ENCODE measurements at places on chromosomes 6 and 20. TPM values are rescaled to one million over a fixed set of nuclear protein-coding genes. Genes with fewer than 3 reads are reported as not detected.

PRDM13 gene
- 0.06 TPM for total RNA-seq

DNA sequence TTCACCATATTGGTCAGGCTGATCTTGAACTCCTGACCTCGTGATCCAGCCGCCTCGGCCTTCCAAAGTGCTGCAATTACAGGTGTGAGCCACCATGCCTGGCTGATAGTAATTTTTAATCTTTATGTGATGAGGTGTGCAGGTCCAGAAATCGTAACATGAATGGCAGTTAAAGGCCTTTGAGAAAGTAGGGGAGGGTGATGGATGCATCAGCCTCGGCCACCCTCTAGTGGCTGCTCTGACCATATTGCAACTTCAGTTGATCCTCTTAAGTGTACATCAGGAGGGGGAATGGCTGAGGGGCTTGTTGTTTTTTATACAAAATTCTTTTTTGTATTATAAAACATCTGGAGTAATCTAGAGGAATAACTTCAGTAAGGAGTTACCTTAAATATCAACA, 193.0 kb downstream of the ZFAND3 start:
- peak; percentile 81 for DNase-seq

DNA sequence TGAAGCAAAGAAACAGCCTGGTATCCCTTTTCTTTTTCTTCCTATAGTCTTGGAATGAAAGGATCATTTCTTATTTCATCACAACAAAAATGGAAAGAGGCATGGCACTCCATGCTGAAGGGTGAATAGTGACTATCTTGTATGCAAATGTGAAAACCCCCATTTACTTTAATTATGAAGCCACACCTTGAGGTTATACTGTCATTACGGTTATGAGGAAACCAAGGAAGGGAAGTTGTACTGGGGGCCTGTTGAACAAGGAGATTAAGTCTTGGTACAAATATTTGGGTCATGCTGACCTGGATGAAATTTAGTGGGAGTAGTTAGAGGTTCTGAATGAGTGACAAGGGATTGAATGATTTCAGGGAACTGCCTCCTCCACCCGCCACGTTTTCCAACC, 8.7 kb upstream of the STXBP5 start:
- no peak for DNase-seq

DNA sequence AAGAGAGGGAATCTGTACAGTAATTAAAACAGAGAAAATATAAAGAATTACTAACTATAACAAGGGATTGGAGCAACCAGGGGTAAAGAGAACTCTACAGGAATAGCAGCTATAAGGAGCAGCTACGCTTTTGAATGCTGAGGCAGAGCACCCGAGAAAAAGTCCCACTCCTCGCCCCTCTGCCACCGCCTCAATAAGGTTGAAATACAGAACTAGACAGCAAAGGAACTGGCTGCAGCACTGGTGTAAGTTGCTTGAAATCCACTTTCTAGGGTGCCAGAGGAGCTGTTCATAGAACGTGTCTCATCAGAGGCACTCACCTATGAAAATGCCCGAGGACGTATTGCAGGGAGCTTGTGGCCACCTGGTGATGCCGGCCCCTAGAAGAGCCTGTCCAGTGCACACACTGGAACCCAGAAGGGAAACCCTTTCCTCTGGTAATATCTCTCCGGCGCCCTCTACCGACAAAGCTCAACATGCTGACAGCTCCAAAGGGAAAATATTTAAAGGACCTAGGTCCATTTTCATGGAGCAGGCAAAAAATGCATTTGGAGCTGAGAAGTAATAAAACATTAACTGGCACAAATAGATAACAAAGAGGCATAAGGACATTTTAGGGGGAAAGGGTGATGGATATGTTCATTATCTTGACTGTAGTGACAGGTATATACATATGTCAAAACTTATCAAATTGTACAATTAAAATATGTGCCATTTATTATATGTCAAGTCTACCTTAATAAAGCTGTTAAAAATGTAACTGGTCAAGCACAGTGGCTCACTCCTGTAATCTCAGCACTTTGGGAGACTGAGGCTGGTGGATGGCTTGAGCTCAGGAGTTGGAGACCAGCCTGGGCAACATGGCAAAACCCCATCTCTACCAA, 137.4 kb upstream of the HDAC2 start:
- DNase-seq, result peak; percentile 37

CCDC170 gene
- not detected for total RNA-seq

Data from G401 (cell line).